A172 (cell line): ENCODE measurements at places on chromosomes 16 and 17.

GRCh38 chr16:86931410-86931941 lies 353.1 kb downstream of the FOXL1 start:
- peak; percentile 96 for DNase-seq

- DNase-seq: no peak
Measured at GRCh38 chr16:13130586-13130985, 229.2 kb downstream of the SHISA9 start.

DNA sequence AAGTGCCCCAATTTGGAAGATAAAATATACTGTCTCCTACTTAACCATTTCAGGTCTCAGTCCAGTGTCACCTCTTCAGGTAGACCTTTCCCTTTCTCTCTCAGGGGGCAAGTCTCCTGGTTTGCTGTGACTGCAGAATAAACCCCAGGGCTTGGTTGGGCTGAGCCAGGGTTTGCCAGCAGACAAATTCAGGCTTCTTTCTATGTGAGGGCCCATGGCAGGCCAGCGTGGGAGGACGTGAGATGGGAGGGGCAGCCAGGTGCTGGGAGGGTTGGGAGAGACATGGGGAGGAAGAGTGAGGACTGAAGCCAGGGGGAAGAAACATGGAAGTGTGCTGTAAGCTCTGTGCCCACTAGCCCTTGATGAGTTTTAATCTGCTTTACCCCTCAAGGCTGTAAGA lies 163.2 kb downstream of the SPECC1 start:
- no peak for DNase-seq

DNA sequence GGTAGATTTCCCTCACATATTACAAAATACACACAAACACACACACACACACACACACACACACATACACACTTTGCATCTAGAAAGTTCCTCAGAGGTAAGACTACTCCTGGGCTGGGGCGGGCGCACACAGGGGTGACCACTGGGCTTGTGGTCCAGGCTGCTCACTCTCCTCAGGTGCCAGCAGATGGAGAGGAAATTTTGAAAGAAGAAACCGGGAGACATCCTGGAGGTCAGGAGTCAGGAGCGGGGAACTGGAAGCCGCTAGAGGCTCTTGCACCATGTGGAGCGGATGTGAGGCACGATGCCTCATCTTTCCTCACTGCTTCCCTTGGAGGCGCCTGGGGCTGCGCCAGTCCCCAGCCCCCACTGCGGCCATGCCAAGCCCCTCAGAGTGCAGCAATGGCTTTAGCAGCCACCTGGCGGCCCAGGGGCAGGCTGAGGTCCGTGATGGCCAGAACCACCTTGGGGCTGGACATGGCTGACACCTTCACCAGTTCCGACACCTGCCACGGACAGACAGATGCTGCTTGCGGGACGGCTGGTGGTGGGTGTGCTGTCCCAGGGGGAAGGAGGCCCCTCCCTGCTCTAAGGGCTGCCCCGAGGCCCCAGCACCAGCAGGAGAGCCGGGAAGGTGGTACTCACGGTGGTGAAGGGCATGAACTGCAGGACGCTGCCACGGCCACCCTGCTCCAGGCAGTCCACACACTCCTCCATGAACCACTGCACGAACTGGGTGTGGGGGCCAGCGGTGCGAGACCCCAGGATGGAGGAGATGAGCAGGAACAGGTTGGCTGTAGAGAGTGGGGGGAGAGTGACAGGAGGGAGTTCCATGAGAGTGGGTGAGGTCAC lies 4.1 kb downstream of the CSF3 start:
- no peak for DNase-seq

DNA sequence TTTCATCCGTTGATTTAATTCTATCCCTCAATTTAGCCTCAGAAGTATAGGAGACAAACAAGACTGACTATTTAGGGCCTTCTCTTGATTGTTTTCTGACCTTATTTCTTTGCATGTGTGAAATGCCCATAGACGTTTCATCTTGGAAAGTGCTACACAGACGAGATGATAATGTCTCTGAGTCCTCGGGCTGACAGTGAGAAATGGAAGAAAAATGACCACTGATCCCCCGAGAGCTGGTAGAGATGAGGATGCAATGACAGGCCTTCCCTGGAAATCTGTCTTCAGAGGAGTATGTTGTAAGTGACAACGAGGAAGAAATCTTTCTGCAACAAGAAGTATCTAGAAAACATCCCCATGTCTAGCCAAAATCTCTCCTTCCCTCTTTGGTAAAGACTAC lies 522.9 kb downstream of the HAPSTR1 start:
- DNase-seq: no peak

DNA sequence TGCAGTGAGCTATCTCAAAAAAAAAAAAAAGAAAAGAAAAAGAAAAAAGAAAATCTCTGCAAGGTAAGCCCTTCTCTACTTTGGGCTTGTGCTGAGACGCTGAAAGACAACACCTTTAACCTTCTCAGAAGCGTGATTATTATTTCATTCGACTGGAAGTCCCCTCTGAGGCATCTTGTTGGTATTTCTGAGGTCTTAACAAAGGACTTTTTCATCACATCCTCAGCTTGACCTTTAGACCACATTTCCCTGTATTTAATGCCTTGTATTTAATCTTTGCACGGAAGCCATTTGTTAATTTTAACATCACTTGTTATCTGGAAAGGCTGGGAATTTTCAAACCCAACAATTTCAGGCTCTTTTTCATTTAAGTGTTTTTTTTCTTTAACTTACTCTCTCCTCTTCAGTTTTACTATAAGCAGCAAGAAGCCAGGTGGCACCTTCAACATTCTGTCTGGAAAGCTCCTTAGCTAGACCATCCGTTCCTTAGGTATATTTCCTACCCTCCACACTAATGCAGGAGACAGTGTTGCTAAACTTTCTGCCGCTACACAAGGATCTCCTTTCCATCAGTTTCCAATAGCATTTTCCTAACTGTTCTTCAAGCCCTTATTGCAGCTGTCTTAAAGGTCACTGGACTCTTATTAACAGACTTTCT lies 10.3 kb downstream of the KCTD13 start:
- DNase-seq: peak; percentile 91

GRCh38 chr17:43769859-43770258 lies 8.9 kb downstream of the DUSP3 start:
- DNase-seq: no peak

- peak; percentile 13 for DNase-seq
Measured at GRCh38 chr16:25110387-25110947, 1.1 kb upstream of the LCMT1 start.

- no peak for DNase-seq
Measured at GRCh38 chr17:49746791-49747490, 17.0 kb downstream of the FAM117A start.

- peak; percentile 53 for DNase-seq
Measured at GRCh38 chr16:27431773-27432532, 30.0 kb downstream of the IL21R start.

DNA sequence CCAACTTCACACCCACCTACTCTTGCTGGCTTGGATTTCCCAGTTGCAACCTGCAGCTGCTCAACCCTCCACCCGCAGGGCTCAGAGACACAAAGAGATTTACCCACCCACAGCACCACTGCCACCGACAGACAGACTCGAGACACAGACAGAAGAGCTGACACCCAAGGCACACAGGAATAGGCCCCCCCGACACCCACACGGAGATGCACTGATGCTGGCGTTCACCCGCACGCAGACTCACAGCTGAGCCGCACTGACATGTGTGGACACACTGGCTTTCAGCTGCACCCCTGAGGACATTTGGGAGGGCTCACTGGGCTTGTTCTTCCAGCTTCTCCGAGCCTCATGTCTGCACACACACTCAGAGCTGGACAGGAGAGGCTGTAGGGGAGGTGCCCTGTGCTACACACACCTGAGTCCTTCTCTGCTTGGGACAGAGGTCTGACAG lies 8.2 kb downstream of the STX1B start:
- DNase-seq: no peak
